CD4-positive, alpha-beta T cell (primary cell): ENCODE measurements at places on chromosomes 2 and 18.

GRCh38 chr2:129103936-129104878 lies 785.5 kb upstream of the HS6ST1 start:
- no peak for DNase-seq

- DNase-seq: no peak
Observed at GRCh38 chr18:79043288-79043687, 25.9 kb upstream of the ATP9B start.

- DNase-seq: no peak
Observed at GRCh38 chr2:109216332-109216731, 87.3 kb downstream of the SH3RF3 start.

- DNase-seq: no peak
Observed at GRCh38 chr2:208373460-208374089, 33.0 kb upstream of the PTH2R start.

GRCh38 chr18:23203891-23204432 lies 68.7 kb downstream of the CABLES1 start:
- DNase-seq: no peak

GRCh38 chr2:74502147-74502719 lies 2.8 kb upstream of the LBX2 start:
- DNase-seq: no peak

GRCh38 chr2:85607268-85608215 lies 4.3 kb downstream of the C2orf68 start:
- DNase-seq: no peak

DNA sequence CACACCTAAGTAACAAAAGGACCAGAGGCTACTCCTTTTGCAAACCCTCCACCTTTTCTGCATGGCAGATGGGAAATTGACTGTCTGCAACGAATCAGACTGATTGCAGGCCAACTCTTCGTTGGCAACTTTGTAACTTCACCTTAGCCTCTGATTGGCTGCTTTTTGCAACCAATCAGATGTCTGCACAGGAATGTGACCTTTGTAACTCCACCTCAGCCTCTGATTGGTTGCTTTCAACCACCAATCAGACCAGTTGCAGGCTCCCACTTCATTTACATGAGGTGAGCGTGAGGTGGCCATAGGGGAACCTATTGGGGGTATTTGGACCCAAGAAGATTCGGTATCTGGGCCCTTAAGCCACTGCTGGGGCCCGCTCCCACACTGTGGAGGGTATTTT lies 209.0 kb downstream of the EN1 start:
- DNase-seq: no peak

DNA sequence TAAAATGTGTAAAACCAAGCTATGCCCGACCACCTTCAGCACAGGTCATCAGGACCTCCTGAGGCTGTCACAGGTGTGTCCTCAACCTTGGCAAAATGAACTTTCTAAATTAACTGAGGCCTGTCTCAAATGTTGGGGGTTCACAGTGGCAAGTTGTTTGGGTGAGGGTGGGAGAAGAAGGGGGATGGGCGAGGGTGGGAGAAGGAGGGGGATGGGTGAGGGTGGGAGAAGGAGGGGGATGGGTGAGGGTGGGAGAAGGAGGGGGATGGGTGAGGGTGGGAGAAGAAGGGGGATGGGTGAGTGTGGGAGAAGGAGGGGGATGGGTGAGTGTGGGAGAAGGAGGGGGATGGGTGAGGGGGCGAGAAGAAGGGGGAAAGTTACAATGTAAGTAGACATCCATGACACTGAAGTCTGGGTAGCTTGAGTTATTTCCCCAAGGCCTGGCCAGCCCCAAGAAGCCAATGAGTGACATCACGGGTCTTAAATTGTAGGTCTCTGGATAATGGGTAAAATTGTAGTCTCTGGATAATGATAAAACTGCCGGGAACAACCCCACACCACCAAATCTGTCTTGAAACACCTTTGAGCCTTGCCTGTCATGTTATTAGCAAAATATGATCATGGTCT lies 56.3 kb downstream of the TIMM21 start:
- DNase-seq: no peak

GRCh38 chr2:120434492-120435308 lies 88.8 kb downstream of the INHBB start:
- no peak for DNase-seq

DNA sequence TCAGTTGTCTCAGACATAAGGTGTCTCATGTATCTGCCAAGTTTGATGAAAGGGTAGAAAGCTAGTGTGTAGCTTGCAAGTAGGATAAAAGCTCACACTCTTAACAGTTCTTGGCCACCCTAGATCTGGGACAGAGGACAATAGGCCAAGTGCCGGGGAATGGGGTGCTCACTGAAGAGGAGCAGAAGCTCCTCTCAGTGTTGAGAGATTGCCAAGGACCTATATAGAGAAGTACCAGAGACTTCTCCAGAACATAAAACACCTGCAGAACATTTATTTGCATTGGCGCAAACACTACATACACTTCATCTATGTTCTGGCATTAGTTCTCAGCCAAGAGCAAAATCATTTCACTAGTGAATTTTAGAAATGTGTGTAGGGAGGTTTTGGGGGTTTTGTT lies 2.9 kb upstream of the GTF3C3 start:
- no peak for DNase-seq

DNA sequence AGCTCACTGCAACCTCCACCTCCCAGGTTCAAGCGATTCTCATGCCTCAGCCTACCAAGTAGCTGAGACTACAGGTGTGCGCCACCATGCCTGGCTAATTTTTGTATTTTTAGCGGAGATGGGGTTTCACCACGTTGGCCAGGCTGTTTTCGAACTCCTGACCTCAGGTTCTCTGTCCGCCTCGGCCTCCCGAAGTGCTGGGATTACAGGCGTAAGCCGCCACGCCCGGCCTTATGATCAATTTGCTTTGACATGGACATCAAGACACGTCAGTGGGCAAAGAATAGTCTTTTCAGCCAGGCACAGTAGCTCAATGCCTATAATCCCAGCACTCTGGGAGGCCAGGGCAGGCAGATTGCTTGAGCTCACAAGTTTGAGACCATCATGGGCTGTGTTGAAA lies 48.0 kb upstream of the CABYR start:
- DNase-seq: no peak

GRCh38 chr18:22197668-22198067 lies 28.3 kb downstream of the GATA6 start:
- DNase-seq: no peak

GRCh38 chr2:39511219-39511604 lies 74.1 kb upstream of the MAP4K3 start:
- DNase-seq: no peak

DNA sequence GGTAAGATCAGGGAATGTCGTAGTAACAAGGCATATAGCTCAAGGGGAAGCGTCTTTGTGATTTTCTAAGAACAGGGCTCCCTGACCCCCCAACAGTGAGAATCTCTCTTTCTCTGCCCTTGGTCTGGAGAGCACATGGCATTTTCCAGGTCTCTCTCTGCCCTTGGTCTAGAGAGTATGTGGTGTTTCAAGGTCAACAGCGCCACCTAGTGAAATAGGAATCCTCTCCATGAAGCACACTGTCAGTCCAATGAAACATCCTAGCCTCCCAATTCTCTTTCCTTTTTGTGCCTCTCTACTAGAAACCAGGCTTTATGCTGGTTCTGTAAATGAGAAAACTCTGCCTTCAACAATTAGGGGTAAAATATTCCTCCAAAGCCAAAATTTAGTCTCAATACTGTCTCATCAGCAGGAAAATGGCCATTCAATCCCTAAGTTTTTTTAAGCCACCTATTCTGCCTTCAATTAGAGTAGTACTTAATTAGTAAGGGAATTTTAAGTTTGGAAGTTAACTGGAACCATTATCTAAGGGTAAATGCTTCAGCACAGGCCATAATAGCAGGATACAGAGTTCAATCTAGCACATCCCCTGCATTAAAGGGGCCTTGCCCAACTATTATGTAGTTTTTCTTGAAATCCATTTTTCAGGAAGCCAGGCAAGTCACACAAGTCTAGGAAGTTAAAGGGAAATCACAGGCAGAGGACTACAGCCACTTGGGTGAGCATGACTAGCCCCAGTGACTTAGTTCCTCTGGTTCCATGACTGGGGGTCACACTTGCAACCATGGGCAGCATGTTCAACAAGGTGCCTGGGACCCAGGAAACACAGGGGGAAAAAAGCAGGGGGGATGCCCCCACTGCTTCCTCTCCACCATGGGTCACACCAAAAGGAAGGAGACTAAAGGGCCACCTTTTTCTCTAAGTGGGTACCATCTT lies 12.4 kb downstream of the DYM start:
- peak; percentile 23 for DNase-seq

- no peak for DNase-seq
Observed at GRCh38 chr2:113034016-113034415, 18.7 kb downstream of the IL36B start.

DNA sequence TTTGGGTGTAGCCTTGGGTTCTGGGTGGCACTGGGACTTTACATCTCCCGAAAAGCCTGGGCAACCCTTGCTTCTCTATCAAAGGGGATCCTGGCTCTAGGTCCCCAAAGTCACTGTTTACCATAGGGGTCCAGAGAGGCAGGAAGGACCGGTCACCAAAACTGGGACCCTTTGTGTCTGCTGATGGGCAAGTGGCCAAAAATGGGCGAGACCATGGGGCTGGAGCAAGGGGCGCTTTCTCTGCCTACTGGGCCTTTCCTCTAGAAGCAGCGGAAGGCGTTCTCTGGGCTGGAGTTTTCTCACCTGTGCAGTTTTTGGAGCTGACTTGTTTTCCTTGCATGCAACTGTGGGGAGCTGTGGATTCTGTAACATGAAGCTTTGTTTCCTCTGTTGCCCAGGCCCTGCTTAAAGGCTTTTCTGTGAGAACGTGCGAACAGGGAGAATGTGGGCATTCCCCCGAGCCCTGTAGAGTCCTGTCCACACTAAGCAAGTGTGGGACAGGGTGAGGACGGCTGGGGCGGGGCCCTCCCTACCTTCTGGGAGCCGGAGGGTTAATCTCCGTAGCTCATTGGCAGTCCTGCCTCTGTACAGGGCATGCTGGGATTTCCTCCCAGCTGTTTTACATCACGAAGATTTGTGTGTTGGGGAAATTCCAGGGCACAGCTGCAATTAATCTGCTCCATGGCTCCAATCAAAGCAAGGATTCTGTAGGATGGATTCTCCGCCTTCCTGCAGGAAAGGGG lies 50.2 kb downstream of the TGOLN2 start:
- DNase-seq: no peak

DNA sequence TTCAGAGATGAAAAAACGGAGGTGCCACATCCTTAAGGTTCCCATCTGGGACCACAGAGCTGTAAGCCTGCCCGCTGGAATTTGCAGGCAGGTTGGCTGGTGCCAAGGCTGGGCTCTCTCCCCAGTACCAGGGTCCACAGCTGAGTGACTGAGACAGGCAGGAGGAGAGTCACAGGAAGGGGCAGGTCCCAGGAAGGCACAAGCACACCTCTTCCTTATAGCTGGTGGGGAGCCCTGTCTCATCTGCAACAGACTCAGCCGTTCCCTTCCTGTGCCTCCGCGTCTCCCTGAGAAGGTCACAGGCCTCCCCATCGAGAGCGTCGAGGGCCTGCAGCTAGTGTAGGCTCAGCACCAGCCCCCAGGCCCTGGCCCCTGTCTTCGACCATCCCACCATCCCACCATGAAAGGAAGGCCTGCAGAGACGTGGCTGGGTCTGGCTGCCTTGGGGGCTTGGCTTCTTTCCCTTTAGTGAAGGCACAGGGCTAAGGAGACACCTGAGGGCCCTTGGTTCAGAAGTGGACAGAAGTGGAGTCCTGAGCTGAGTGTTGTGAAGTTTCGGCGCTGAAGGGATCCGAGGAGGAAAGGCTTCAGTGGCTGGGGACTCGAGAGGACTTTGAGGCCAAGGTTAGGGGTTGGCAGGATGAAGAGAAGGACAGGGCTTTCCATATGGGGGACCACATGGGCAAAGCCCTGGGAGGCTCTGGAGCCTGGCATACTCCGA lies 26.8 kb downstream of the GLI2 start:
- DNase-seq: no peak

- no peak for DNase-seq
Observed at GRCh38 chr2:140801311-140801710, 1329.5 kb downstream of the LRP1B start.

- DNase-seq: no peak
Observed at GRCh38 chr2:122639176-122639575, 883.7 kb downstream of the TSN start.
